Esophagus mucosa (tissue), 1 donor: ENCODE measurements at places on chromosomes 3 and 15. TPM values are rescaled to one million over a fixed set of nuclear protein-coding genes. Genes with fewer than 3 reads are reported as not detected.
A peak's percentile ranks its signal among the peaks of the same experiment; 100 is the strongest.

DNA sequence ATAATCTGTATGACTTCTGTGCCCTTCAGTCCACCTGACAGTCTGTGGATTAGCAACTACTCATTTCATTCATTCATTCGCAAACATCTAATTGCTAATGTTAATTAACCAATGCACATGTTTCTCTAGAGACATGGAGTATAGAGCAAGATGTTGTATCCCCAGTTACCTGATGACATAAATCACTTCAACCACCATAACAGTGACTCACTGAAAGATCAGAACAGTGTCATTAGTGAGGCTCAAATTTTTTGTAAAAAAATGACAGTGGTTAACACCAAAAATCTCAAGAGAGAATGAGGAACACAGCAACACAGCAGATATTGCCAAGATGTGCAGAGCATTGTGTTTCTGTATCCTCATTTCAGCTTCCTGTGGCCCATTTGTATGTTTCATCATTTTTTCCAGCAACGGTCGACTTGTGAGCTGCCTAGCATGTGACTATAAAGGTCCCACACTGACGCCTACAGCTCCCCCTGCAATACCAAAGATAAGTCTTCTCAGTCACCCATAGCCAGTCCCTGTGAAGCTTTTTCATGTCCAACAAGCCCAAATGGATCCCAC, 3.7 kb upstream of the PLD1 start:
- no peak for ATAC-seq

DNA sequence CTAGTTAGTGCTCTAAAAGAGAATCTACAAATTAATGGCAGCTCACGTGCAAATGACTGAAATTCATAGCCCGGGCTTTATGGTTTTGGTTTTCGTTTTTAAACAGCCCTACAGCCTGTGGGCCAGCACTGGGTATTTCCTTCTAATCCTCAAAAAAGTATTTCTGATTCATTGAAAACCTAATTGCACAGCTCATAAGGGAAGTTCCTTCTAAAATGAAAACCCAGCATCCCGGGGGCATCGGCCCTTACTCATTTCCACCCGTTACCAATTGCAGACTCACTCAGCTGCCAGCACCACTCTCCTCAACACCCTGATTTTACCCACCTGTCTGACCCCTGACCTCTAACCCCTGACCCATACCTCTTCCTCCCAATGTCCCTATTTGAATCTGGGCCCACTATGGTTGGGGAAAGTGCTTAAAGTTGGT, 59.5 kb upstream of the ZNF148 start:
- ATAC-seq = no peak

GRCh38 chr3:133137042-133137996, 99.1 kb downstream of the TMEM108 start:
- no peak for ATAC-seq

- no peak for ATAC-seq
Observed at GRCh38 chr3:41434781-41435180, 235.5 kb downstream of the CTNNB1 start.

- no peak for ATAC-seq
Observed at GRCh38 chr15:31330836-31331235, 4.2 kb downstream of the KLF13 start.

- no peak for ATAC-seq
Observed at GRCh38 chr3:58658508-58658907, 8.1 kb downstream of the FAM3D start.

- ATAC-seq = peak; percentile 92
Observed at GRCh38 chr3:58111513-58112184, 99.1 kb downstream of the DNASE1L3 start.

- no peak for ATAC-seq
Observed at GRCh38 chr15:60351066-60351465, 46.7 kb downstream of the ANXA2 start.

- ATAC-seq = no peak
Observed at GRCh38 chr3:39185326-39185958, 7.0 kb downstream of the XIRP1 start.

GRCh38 chr15:82571722-82572222, 31.5 kb upstream of the RPS17 start:
- ATAC-seq = peak; percentile 37

GRCh38 chr15:75694241-75695182, 18.1 kb downstream of the CSPG4 start:
- ATAC-seq = peak; percentile 68

DNA sequence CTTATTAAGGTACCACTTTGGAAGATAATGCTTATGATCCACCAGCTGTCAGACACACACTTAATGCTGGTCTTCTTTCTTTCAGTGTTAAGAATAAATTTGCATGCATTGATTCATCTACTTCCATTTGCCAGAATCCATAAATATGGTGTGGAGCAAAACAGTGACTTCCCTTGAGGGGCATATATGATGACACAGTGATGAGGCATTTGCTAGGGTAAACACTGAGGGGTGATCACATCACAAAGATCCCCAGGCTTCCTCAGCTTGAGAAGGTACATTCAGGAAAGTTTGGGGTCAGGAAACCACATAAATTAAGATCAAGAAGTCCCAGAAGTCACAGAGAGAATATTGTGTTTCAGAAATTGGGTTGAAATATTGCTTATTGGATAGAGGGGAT, 9.9 kb upstream of the ZBED2 start:
- no peak for ATAC-seq

DNA sequence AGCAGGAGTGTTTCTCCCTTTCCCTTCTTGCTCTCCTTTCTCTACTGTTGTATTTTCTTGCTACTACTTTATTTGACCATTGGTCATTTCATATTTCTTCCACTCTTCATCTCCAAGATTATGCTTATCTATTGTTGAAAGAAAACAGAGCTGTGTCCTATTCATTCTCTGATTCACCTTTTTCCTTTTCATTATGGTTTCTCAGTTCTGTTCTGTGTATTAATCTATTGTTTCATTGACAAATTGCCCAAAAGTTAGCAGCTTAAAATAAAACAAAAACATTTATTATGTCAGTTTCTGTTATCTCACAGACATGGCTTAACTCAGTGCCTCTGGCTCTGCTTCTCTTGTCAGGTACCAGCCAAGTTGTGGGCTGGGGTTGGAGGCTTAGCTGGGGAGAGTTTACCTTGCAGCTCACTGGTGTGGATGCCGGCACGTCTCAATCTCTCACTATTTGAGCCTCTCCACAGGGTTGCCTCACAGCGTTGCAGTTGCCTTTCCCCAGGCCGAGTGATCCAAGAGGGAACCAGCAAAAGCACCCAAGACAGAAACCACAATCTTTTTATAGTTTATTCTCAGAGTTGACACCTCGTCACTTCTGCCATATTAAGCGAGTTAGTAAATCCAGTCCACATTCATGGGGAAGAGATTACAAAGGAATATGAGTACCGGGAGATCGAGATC, 36.9 kb upstream of the FILIP1L start:
- ATAC-seq = no peak

GRCh38 chr3:17765819-17766472, 23.5 kb upstream of the TBC1D5 start:
- ATAC-seq = no peak

Gene COL8A1
- 2.2 TPM for total RNA-seq

GRCh38 chr3:146513386-146514051, 30.9 kb downstream of the PLSCR1 start:
- ATAC-seq = no peak

Gene LHFPL4
- not detected for total RNA-seq

Gene PLSCR2
- 0.12 TPM for total RNA-seq

DNA sequence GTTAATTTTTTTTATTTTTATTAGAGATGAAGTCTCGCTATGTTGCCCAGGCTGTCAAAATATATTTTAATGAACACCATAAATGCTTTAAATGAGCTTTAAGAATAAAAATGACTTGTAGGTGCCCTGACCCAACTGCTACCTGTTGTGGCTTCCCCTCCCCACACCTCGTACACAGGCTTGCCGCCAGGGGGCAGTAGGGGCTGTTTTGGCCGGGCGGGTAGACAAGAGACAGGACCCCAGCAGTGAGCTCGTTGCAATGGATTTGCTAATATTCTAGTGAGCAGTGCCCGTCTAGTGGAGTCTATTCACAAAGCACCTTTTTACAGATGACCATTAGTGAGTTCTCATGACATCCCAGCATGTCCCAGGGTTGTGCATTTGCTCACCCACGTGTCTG, 418.1 kb downstream of the OCA2 start:
- no peak for ATAC-seq

DNA sequence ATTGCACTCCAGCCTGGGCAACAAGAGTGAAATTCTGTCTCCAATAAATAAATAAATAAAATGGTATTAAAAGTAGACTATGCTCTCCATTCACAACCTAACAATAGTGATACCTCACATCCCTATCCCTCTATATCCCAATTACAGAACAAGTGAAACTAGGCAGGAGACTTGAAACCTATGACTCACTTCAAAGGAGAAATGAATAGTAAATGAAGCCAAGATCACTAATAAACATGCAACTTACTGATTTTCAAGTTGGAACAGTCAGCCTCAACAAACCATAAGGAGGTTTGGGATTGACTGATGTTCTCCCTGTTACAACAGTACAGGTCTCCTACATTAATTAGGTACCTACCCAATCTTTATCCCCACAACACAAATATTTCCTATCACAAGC, 103.4 kb downstream of the GSK3B start:
- ATAC-seq = peak; percentile 69

Gene FGD5
- 2.5 TPM for total RNA-seq
